ENCODE measurements at places on chromosomes 16 and 17.

GRCh38 chr17:32588982-32589381 is 102.2 kb downstream of the CDK5R1 start:
- DNase-seq = no peak

- no peak for DNase-seq
Measured at GRCh38 chr17:45172232-45172540, 10.5 kb downstream of the HEXIM2 start.

DNA sequence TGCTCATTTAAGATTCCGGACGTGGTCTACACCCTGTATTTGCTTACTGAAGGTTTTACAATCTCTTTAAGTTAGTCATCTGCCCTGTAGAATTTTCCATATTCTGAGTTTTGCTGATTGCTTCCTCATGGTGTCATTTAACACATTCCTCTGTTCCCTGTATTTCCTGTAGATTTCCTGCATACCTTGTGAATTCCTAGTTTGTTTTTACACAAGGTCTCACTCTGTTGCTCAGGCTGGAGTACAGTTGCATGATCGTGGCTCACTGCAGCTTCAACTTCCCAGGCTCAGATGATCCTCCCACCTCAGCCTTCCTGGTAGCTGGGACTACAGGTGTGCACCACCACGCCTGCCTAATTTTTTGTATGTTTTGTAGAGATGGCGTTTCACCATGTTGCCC is 66.8 kb downstream of the CMIP start:
- no peak for DNase-seq

DNA sequence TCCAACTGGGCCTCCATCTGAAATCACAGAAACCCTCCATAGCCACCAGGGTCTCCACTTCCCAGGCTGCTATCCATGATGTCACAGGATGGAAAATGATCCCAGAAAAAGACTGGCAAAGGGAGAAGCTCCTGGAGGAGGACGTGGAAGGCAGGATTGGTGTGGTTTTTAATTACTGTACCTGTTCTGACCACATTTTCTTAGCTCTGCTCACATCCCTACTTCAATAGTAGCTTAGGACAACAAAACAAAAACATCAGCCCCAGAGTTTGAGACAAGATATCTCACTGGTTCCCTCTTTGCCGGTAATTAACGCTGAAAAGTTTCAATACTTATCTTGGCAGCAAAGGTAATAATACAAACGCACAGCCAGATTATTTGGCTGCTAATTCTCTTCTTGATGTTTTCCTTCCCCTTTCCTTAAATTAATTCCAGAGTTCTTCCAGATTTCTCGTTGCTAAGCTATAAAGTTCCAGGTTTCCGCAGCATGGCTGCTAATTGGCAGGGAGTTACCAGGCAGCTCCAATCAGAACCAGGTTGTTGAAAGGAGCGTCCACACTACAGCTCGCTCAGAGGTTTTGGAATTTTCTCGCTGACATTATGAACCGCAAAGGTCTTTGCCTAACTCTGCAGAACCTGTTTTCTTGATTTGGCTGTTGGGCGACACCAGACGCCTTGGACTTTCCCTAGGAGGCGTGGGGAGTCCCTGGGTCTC is 263.4 kb downstream of the MRTFB start:
- no peak for DNase-seq

DNA sequence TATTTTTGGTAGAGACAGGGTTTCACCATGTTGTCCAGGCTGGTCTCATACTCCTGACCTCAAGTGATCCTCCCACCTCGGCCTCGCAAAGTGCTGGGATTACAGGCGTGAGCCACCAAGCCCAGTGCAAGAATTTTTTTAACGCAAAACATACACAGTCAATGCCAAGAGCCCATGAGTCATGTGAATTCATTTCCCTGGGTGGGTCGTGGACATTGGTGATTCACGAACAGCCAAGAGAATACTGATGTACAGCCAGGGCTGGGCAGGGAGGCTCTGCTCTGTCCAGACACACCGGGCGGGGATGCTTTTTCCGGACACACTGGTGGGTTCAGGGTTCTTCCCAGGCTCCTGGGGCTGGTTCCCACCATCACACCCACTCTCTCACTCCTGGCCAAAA is 17.7 kb downstream of the SLC38A8 start:
- DNase-seq = no peak

GRCh38 chr17:47654991-47655390 is 5.3 kb downstream of the KPNB1 start:
- no peak for DNase-seq

- DNase-seq = no peak
Measured at GRCh38 chr16:85662976-85663830, 25.6 kb downstream of the GINS2 start.

GRCh38 chr16:65875381-65876055 is 491.0 kb upstream of the CDH5 start:
- DNase-seq = no peak

Measured in activated CD4-positive, alpha-beta T cell treated with anti-CD3 and anti-CD28 coated beads, Interleukin-2, Interleukin-6, amounts not matched to agents 100 ng/mL and 50 ng/mL, durations not matched to agents 16 hours and 8 hours (primary cell).